ENCODE measurements at places on chromosomes 3 and 15. TPM values are rescaled to one million over a fixed set of nuclear protein-coding genes. Genes with fewer than 3 reads are reported as not detected.

DNA sequence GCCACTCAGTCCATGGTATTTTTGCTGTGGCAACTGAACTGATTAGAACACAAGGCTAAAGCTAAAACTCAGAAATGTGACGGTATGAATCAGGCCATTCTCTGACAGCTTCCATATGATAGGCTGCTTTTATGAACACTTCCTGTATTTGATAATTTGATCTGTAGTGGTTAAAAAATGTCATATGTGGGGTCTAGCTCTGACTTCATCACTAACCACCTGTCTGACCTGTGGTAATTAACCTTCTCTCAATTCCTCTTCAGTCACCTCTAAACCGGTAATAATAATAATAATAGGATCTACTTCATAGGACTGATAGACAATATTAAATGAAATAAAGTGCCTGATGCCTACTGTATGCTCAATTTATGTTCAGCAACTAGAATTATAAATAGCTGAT, 223.2 kb downstream of the MBNL1 start:
- no peak for DNase-seq

DNA sequence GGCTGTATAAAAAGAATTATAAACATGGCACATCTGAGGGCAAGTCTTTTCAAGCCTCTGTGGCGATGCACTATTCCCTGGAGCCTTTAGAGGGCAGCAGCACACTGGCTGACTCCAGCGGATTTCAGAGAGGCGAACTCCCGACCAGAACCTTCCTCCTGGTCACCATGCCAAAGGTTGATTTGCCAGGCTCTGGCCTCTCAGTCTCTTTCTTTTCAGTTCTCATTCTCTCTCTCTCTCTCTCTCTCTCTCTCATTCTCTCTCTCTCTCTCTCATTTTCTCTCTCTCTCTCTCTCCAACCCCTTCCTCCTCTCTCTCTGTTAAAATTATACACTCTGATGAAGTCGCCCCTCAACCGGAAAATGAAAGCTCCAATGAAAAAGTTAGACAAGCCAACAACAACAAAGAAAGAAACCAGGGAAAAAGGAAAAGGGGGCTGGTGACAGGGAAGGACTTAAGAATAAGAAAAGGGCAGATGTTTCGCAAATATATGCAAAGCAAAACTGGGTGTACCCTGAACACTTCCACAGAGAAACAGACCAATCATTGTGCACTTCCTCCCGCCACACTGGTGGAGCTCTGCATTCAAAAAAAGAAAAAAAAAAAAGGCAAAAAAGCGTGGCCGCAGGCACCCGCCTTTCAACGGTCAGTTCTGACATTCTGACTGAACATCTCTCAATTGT, 90.2 kb downstream of the TIGIT start:
- DNase-seq: peak; percentile 76

- no peak for DNase-seq
Measured at GRCh38 chr3:123310741-123311140, 109.0 kb downstream of the SEC22A start.

DNA sequence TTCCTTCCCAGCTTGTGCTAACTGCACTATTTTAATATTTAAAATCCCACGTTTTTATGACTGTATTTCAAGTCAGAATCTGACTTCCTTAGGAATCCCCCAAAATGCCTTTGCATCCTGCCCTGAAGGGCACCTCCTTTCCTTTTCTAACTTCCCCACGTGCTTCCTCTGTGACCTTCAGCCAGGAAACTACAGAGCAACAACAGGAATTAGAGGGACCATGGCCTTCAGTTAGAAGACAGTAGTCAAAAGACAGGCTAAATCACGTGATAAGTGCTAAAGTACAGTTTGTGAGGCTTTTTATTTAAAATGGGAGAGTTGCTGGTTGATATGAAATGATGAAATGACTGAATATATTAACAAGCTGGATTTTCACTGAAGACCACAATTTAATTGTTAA, 11.8 kb upstream of the ABHD10 start:
- DNase-seq: no peak

DNA sequence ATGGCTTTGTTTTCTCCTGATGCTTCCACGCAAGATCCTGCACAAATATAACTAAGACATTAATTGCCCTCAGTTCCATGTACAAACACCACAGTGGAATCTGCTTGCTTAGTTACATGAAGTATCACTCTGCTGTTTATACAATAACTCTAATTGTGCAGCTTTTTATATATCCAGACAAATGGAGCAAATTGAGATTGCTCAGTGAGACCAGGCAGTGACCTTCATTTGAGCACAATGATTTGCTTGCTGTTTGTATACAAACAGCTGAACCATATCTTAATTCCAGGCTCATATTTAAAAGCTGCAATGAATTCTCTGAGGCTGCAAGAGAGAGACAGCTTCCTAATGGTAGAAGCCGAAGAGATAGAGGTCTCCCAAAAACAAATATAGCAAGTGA, 243.7 kb downstream of the CADPS start:
- DNase-seq: no peak

DNA sequence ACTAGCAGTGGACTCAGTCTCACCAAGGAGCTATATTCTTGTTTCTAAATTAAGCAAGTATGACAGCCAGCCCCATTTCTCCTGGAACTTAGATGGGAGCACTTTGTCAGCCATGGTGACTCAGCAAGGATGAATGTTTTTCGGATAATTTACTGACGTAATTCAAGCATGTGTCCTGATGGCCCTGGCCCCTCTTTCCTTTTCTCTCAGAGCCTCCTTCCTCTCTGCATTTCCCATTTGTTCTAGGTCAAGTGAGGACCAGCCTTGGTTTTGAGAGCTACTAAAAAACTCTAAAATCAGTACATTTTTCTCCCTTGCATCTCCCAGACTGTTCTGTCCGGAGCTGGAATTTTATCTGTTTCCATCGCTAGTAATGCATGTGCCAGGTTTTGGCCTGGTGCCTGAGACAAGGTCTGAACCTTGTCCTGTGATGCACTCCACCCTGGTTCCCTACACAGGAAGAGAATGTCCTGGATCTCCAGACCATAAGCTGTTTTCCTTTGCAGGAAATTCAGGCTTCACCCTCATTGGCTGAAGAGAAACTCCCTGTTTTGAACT, 256.6 kb upstream of the ROPN1 start:
- no peak for DNase-seq

- no peak for DNase-seq
Measured at GRCh38 chr15:92062505-92062904, 209.0 kb downstream of the SLCO3A1 start.

DNA sequence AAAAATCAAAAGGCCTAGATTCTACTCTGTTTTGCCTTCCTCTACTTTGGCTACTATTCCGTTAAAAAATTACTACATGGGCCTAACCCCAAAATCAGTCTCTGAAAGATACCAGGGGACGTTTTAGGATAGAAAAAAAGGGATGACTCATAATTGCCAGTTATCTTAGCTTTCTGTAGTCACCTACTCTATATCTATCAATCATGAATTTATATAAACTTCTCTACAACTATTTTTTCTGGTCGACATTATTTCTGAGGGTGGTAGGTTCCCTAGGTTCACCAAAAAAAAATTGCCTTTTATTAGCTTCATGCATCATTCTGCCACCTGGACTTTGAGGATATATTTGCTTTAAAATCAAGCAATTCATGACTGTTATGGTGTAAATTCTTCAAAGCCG, 36.5 kb downstream of the RAF1 start:
- DNase-seq: no peak

DNA sequence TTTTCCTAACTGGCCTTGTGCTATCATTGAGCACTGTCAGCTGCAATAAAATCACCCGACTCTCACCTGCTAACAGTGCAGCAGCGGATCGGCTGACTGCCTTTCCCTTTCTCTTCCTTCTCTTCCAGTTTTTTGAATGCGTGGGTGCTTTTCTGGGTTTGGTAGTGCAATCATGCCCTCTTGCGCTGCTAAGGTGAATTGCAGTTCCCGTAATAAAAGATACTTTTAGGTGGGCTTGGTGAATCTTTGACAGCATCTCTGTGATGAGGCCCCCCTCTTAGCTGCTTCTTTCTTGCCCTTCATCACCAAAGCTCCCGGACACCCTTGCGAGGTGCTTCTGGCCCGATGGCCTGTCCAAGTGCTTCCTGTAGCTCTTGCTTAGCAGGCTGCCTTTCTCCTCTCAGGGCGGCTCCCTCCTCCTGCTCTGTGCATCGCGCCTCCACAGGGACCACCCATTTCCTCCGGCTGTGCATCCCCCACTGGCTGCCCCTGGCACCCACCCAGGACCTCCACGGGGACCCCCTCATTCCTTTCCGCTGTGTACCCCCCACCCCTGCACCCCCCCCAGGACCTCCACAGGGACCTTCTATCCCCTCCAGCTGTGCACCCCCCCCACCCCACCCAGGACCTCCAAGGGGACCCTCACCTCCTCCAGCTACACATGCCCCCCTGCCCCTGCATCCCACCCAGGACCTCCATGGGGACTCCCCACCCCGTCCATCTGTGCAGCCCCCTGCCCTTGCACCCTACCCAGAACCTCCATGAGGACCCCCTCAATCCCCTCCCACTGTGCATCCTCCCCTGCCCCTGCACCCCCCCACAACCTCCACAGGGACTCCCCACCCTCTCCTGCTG, 50.8 kb upstream of the RPL32 start:
- DNase-seq: peak; percentile 89

DNA sequence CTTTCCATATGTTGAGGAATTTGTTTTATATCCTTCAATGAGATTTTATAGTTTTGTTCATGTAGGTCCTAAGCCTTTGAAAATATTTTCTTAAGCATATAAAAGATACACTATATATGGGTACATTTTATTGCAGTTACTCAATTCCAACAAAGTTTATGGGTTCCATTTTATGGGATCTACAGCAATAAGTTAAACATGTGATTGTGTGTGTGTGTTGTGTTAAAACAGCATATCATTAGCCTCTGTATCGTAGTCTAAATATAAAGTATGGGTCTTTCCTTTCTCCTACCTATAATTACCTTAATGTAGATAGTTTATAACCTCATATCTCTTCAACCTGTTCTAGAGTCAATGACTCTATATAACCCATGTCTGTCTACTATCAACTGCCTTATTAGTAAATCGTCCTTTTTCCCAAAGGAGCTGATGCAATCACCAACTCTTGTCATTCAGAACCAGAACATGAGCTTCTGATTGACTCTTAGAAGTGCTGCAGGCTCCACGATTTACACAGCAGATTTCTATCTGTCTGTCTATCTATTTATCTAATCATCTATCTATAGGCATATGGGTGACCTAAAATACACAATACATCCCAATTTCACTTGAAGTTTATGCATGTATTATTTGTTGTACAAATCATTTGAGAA, 512.6 kb upstream of the CBLB start:
- no peak for DNase-seq

- no peak for DNase-seq
Measured at GRCh38 chr3:123491966-123492587, 43.2 kb upstream of the ADCY5 start.

GRCh38 chr3:71197841-71198565, 385.5 kb downstream of the FOXP1 start:
- DNase-seq: no peak

GRCh38 chr3:187112934-187113793, 26.1 kb downstream of the RPL39L start:
- no peak for DNase-seq

GRCh38 chr15:46576646-46577395, 942.0 kb downstream of the SQOR start:
- DNase-seq: no peak

- DNase-seq: no peak
Measured at GRCh38 chr3:179088306-179088705, 16.7 kb upstream of the ZMAT3 start.

DNA sequence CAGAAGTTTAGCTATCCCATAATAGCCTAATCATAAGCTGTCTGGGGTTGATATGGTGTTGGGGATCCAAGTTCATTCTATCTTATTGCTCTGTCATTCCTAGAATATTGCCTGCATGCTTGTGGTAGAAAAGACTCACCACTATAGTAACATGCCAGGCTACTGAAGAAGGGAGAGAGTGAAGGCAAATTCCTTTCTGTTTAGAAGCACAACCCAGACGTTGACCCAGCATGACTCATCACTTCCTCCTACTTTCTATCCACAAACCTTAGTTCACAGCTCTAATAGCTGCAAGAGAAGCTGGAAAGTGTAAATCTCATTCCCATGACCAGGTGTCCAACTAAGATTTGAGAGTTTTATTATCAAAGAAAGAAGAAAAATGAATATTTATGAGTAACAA, 57.8 kb upstream of the NMD3 start:
- DNase-seq: no peak

GRCh38 chr15:79402136-79402535, 30.0 kb upstream of the MINAR1 start:
- no peak for DNase-seq

GRCh38 chr3:71064956-71065763, 518.4 kb downstream of the FOXP1 start:
- DNase-seq: peak; percentile 86

- DNase-seq: no peak
Measured at GRCh38 chr15:37100966-37101215, 542 bp upstream of the MEIS2 start.

DNA sequence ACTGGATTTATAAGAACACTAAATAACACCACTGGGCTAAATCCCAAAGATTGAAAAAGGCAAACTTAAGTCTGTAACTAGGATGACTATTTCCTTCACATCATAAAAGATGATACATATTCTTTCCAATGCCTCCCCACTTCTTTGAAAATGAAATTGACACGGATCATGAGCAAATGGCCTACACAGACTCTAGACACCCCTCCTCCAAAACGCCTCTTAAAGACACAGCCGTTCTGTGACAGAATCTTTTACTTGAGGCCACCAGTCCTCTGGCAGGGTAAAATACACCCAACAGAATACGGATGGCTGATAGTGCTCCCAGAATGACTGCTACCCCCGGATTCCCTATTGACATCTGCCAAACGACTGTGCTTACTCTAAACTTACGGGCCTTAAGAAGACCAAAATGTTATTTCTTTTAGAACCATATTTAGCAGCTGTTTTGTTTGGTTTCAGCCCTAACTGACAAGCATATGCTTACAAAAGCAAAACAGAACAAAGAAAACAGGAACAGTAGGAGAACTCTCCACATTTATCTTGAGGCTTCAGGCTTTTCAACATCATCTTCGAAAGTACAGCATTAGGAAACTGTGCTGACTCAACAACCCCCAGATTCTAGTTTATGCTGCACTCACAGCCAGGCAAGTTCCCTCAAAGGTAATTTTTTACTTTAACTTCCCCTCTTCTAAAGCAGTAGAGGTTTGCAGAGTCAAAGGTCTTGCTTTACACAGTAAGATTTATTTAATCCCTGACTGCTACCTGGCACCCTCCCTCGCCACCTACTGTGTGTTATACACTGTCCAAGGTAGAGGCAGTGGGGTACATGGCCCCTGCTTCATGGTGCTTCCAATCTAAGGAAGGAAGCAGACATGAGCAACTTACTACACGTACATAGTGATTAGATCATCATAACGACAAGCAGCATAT, 84.3 kb downstream of the TNIK start:
- DNase-seq: no peak

Gene QRICH1
- total RNA-seq: 84.6 TPM

Gene GOLGA6A
- total RNA-seq: 0.59 TPM

Gene CPB1
- total RNA-seq: 0.30 TPM

Gene C3orf49
- not detected for total RNA-seq

Gene GPR171
- 0.11 TPM for total RNA-seq

Gene H1-8
- total RNA-seq: not detected

Gene SERINC4
- 0.72 TPM for total RNA-seq

Gene CFAP91
- 8.8 TPM for total RNA-seq

Gene FSD2
- total RNA-seq: 0.06 TPM

Gene CCR1
- 7.1 TPM for total RNA-seq

Gene SPESP1
- total RNA-seq: 7.6 TPM

Gene CRBN
- 84.3 TPM for total RNA-seq
